Activated T-cell treated with anti-CD3 and anti-CD28 coated beads, Interleukin-2, amount 50 U/mL, for 72 hours (primary cell): ENCODE measurements at places on chromosomes 5 and 9.

DNA sequence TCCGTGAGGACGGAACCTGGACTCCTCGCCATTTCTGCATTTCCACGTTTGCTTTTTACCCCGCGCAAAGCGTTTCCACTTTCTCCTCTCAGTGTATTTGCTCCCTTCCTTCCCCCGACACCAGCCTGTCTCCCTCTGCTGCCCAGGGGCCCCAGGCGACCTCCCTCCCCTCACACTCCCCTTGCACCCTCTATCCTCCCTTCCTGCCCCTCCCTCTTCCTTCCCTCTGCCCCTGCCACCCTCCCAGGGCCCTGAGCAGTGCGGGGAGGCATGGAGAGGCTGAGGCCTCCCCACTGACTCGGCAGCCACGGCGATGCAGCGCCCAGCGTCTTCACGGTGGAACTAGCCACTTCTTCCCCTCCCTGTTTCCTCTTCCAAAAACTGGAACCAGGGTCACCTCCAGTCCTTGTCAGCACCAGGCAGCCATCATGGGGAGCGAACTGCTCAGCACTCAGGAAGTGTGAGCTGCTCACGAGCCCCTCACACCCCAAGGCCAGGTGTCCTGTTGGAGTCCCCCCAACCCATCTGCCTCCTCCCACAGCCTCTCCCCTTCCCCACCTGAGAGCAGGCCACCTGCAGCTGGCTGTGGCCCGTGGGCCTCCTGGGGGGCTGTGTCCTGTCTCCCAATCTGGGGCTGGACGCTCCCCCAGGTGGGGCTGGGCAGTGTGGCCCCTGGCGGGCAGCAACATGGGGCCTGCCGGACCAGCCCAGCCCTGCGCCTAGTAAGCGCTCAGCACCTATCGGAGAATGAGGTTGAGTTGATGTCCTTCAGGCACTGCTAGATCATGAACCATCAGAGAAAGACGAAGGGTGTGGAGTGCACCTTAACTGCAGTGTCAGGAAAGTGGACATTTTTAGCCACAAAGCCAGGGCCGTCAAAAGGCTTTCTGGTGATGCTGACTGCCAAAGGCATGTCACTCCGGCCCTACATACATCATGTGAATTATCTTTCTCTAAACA lies 17.5 kb downstream of the UBE2QL1 start:
- no peak for DNase-seq

DNA sequence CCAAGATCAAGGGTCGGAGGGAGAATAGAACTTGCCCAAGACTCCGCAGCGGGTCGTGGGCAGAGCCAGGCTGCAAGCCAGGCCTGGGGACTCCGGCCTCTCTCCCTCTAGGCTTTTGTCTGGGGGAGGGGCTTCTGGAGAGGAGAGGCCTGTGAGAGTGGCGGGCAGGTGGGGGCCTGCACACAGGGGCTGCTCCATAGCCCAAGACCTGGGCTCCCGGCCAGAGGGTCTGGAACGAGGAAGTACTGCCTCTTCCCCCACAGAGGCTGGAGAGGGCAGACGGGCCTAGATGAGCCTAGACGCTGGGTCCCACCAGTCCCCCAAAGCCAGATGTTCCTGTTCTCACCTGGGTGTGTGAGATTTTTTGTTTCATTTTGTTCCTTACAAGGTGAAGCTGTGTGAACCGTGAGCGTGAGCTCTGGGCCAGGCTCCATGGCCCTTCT lies 5.2 kb upstream of the ST6GALNAC6 start:
- no peak for DNase-seq

- no peak for DNase-seq
These were observed 115.9 kb downstream of the ACTBL2 start for GRCh38 chr5:57366744-57367143.

DNA sequence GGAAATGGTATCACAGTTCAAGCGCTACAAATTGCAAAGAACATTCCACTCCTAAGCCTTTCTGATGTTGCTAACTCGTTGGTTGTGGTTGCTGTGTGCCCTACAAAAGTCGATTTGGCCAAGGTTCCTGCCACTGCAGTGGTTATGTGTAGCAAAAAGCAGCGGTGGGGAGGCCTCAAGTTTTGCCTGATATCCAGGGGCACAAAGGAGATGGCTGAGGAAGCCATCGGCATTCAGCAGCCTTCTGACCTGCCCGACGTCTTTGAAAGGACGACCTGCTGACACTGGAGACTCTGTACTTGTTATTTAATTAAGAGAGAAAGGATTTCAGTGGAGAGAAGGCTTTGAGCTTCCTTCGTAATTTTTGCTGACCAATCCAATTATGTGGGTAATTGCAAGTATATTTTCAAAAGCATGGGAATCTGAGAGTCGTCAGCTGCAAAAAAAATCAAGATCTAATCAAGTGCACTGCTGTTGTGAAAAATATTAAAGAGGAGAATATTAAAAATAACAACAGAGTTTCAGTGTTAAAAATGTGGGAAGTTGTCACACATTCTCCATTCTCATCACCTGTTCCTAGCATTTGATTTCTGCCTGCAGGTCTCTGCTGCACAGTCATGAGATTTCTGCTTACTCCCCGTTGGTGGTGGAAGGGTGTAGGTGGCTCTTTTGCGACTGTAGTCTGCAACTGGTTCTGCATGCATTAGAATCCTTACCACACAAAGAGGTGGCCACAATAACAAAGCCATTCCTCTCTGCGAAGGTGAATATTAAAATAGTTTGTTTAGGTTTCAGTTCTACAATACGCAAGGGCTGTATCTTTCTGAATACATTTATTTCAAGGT lies 319.2 kb downstream of the IRX2 start:
- no peak for DNase-seq

GRCh38 chr5:89471541-89471940 lies 588.6 kb upstream of the MEF2C start:
- no peak for DNase-seq

DNA sequence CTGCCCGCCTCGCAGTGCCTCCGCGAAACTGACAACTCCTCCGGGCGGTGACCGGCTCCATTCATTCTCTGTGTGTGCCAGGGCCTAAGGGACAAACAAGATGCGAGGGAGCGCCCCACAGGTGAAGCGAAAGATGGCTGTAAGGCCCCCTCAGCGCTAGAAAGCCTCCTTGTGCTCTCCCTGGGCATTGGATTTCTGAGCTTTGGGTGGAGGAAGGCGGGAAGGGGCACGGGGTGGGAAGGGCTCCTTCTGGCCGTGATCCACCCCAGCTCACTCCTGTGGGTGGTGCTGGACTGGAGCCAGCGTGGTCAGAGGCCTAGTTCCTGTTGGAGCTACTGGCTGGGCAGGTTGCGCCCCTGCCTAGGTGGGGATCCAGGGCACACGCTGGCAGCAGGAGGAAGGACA lies 943 bp downstream of the GALNT12 start:
- DNase-seq = peak; percentile 16

- DNase-seq = no peak
These were observed 678.5 kb upstream of the NUDT12 start for GRCh38 chr5:104241046-104241445.

DNA sequence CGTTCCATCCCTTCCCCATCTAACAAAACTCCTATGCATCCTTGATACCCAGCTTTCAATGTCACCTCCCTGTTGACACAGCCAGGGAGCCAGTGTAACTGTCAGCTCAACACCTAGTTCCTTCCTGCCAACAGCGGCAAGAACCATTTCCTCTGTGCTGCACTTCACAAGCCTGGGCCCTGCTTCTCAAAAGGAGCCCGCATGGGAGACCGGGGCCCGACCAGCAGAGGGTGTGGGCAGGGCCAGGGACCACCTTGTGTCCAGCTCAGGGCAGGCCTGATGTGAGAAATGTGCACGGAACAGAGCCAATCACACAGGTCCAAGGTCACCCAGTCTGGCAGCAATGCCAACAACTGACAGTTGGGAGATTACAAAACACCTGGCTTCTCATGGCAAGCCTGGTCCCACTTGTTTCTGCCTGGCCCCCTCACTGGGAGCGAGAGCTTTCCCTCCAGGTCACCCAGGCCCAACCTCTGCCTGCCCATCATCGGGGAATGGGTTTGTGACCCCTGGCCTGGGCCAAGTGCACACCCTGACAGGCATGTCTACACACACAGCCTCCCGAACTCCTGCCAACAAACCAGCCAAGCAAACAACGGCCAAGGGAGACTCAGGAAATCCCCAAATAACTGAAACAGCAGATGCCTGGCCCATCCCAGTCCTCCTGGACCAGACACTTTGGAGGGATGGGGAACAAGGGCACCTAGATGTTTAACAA lies 3.1 kb downstream of the RNF44 start:
- peak; percentile 48 for DNase-seq

- no peak for DNase-seq
These were observed 4.8 kb upstream of the ENTPD8 start for GRCh38 chr9:137445930-137446431.

GRCh38 chr5:143561219-143561618 lies 157.7 kb upstream of the NR3C1 start:
- no peak for DNase-seq

DNA sequence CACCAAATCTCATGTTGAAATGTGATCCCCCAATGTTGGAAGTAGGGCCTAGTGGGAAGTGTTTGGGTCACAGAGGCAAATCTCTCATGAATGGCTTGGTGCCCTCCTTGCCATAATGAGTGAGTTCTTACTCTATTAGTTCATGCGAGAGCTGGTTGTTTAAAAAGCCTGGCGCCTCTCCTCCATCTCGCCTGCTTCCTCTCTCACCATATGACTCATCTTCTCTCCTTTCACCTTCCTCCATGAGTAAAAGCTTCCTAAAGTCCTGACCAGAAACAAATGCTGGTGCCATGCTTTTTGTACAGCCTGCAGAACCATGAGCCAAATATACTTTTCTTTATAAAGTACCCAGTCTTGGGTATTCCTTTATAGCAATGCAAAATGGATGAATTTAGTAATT lies 20.9 kb upstream of the ARHGAP26 start:
- no peak for DNase-seq

- DNase-seq = no peak
These were observed 83.3 kb downstream of the ZNF608 start for GRCh38 chr5:124663101-124663506.

- no peak for DNase-seq
These were observed 247.9 kb downstream of the MSX2 start for GRCh38 chr5:174972291-174972690.

DNA sequence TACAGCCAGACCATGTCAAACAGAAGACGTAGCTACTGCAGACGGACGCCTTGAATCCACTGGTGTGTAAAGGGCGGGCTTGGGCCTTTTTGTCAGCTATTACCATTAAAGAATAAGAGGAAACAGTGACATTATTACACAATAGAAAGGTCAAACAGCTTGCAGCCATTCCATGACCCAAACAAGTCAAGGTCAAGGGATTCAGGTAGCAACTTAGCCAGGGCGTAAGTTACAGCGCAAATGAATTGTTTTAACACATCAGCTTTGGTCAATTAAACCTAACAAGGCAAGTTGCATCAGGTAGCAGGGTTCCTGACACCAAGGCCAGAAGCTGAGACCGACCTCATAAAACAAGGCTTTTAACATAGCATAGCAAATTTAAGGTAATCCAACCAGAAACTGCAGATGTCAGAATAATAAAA lies 15.3 kb downstream of the NFIB start:
- no peak for DNase-seq

DNA sequence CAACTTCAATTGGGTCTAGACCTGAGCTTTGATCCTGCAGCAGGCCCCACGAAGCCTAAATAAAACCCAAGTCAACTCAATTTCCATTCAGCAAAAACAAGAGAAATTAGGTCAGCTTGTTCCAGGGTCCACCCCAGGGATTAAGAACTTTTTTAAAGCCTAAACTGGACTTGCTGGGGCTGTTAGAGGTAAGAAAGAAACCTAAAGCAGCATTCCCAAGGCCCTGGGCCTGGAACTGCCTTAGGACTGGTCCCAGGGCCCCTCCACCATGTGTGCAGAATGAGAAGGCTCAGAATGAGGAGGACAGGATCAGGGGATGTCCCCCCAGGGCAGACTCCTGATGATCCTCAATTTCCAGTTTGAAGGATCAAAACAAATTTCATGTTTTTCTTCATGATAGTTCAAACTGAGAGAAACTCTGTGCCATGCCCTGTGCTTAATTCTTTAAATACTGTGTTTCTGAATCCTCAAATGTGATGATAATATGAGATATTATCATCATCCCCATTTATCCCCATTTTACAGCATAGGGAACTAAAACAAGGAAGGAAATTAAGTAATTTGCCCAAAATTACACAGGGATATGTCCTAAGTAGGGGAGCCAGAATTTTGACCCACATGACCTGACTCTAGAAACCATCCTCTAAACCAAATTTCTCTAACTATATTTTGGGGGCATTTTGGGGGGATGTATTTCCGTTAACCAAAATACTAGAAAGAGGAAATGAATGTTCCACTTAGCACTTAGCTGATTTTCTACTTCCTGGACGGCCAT lies 64.5 kb downstream of the DENND1A start:
- no peak for DNase-seq

DNA sequence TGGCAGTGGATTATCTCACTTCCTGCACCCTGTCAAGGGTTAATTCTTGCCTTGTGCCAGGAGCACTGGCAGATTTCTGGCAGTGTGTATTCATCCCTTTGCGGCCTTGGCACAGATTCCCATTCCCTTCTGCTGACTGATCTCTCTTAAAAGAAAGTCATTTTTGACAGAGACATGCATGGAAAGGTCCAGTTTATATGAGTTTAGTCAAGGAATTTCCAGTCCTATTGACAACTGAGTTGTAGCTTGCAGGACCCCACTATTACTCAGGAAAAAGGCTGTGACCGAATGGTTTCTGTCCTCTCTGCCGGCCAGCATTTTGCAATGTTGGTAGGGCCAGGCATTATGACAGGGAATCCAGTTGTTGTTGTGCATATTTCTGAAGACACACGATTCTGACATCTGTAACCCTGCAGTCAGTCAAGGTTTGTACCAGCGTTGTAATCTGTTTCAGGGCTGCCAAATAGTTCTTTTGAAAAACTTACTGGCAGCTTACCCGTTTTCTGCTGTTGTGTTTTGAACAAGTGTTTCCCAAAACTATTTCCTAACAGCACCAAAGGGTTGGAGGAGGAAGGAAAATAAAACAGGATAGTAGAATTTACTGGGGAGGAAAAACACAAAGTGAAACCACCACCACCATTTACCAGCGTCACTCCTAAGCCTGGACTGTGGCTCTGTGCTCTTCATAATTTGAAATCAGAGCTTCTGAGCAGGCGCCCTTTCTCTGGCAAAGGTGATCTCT lies 243.4 kb upstream of the KLF4 start:
- no peak for DNase-seq

- no peak for DNase-seq
These were observed 49.2 kb upstream of the TESK1 start for GRCh38 chr9:35555881-35556280.
